ENCODE measurements at places on chromosomes 13 and 19.

GRCh38 chr13:35479038-35479492 is 2.6 kb upstream of the MAB21L1 start:
- no peak for DNase-seq

DNA sequence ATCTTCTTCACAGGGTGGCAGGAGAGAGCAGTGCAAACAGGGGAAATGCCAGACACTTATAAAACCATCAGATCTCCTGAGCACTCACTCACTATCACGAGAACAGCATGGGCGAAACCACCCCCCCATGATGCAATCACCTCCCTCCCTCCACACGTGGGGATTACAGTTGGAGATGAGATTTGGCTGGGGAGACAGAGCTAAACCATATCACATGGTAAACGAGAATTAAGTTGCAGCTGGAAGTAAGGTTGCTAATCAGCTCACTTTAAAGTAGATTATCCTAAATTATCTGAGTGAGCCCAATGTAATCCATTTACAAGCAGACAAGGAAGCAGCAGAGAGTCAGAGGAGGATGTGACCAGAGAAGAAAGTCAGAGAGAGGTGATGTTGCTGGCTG is 102.2 kb upstream of the IPO5 start:
- DNase-seq, result no peak

DNA sequence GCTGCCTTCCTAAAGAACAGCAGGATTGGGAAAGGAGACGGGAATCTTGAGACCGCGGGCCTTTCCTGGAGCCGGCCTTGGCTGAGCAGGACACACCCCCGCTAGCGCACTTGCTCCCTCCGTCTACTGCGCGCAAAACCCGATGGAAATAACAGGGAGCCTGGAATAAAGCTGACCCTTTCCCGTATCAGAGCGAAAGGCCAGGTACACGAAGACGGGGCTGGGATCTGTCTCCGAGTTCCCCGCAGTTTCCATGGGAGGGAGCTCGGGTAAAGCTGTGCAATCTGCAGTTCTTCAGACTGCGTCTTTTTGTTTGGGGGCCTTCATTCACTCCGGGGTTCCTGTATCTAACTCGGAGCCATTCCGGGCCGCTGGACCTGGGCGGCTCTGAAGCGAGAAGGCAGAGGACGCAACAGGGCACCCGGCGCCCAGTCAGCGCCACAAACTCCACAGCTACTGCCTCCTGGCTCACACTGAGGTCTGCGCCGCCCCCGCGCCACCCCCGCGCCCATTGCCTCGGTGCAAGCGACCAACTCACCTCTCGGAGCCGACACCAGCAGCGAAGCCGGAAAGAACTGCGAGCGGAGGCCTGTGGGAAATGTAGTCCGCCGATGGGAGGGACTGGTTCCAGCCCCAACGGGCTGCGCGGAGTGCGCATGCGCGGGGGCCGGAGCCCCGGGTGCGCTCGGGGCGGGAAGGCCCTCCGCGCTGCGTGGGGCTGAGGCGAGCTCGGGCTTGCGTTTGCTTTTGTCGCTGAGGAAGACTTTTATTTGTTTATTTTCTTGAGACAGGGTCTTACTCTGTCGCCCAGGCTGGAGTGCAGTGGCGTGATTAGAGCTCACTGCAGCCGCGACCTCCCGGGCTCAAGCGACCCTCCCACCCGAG is at the start of gene ZFP14:
Gene ZFP14, minus strand, starts transcription at position 577 of the 885 bp plus-strand sequence. CDS start 11,309 bp downstream, outside the sequence.
- peak; percentile 87 for DNase-seq

DNA sequence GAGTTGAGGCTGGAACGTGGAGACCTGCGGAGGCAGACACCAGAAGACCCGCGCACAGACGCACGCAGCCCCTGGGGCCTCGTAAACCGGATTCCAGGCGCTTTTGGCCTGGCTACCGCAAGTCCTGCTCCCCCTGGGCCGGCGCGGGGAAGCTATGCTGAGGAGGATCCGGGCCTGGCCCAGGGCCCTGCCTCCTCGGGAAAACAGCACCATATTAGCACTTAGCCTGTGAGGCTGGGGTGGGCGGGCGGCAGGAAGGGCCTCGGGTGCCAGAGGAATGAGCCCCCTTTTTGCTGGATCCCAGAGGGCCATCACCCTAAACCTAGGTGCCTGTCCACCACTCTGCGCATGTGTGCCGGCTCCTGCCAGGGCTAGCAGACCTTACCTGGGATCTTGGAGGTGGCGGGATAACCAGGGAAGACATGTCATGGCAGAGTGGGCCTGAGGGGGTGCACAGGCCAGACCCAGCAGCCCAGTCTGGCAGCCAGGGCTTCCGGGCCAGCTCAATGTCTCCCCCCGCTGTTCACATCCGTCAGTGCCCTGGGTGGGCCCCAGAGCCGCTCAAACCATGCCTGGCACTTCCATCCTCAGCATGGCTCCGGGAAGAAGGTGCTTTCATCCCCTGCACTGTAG is 7.3 kb downstream of the ELOF1 start:
- no peak for DNase-seq

GRCh38 chr13:101346942-101347728 is 69.2 kb downstream of the NALCN start:
- no peak for DNase-seq

GRCh38 chr19:34678085-34678412 is 571 bp downstream of the ZNF302 start:
- DNase-seq, result no peak

GRCh38 chr19:44648631-44649251 is 5.0 kb downstream of the PVR start:
- no peak for DNase-seq

GRCh38 chr13:29758531-29759114 is 91.8 kb downstream of the UBL3 start:
- DNase-seq, result peak; percentile 20

DNA sequence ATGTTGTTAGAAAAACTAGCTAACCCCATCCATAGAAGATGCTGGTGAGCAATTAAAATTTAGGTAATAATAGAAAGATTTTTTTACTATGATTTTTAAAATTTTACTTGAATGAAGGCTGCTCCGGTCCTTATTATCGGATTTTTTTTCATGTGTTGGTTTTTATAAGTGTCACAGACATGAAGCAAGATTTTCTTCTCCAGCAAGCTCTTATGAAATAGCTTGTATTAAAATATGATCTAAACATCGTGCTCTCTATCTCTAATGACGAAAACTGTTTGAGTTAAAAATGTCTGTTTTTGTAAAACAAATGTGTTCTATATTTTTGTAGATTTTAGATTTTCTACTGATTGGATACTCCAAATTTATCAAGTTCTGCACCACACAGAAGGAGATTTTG is 339.6 kb downstream of the ZNF536 start:
- no peak for DNase-seq

- no peak for DNase-seq
Observed at GRCh38 chr13:103510007-103510535, 443.9 kb upstream of the SLC10A2 start.

All from stimulated activated CD4-positive, alpha-beta T cell treated with anti-CD3 and anti-CD28 coated beads, Interleukin-1b, Interleukin-23, amount 100 ng/mL, for 1 hour (primary cell).